T-helper 17 cell (primary cell): ENCODE measurements at places on chromosomes 12 and 14. TPM values are rescaled to one million over a fixed set of nuclear protein-coding genes. Genes with fewer than 3 reads are reported as not detected.

Gene PPP2R5E
- total RNA-seq: 44.3 TPM

DNA sequence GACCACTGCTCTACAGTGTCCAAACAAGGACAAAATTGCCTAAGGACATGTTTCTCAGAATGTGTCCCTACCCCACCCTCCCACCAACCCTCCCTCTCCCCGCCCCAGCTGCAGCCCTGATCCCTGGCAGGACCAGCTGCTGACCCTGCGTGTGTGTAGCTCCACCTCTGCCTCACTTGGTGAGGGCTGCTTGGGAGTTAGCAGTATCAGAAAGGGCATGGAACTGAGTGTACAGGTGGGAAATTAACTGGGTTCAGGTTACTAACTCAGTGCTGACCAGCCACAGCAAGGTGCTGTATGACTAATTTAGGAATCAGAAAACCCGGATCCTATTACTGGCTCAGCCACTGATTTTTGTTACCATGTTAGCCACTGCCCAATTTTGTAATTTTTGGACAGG is 11.3 kb upstream of the PLEKHD1 start:
- no peaks in the 10 kb centered on the region for H3K4me1 ChIP-seq
- DNase-seq: no peak
- H3K27ac ChIP-seq: no peak overlapping the region
- H3K36me3 ChIP-seq: peaks cover 9% of the 10 kb centered on the region

DNA sequence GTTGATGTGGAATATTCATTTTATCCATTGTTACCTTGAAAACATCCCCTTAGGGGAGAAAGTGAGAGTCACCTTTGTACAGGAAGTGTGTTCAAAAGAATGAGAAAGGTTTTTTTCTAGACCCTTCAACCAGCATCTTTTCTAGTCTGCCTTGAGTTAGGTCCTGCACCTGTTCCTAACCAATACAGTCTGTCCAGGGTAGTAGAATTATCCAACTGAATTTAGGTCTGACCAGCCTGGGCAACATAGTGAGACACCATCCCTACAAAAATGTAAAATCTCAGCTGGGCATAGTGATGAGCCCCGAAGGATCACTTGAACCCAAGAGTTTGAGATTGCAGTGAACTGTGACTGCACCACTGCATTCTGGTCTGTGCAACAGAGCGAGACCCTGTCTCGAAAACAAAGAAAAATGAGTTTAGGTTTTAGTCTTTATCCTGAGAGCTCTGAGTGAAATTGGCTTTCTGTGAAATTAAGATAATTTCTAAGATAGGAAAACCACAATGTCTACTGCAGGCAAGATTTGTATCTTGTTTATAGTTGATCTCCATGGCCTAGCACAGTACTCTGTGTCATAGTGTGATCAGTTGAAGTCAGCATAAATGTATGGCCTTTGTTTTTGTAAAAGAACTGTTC is 25.2 kb downstream of the ARHGAP5 start:
- DNase-seq: no peak
- H3K27ac ChIP-seq: peak overlapping the region; percentile 93
- H3K4me1 ChIP-seq: peaks cover 55% of the 10 kb centered on the region
- H3K27me3 ChIP-seq: no peaks in the 10 kb centered on the region

DNA sequence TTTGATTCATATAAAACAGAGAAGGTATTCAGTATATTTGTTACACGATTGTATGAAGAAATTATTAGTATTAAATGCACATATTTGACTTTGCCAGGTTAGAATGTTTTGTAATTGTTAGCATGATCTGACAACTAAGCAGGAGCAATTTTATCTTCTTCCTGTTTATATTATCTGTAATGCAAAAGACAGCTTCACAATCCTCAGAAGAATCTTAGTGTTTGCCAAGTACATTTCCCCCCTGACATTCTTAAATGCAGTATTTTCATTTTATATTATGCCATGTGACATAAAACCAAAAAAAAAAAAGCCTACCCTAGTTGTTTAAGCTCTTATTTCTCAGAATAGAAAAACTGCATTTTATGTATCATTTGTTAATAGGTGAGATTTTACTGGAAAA is 469.4 kb downstream of the FOXG1 start:
- no peaks in the 10 kb centered on the region for H3K27me3 ChIP-seq
- no peak overlapping the region for H3K4me3 ChIP-seq
- no peaks in the 10 kb centered on the region for H3K4me1 ChIP-seq
- no peaks in the 10 kb centered on the region for H3K36me3 ChIP-seq
- no peak for DNase-seq
- H3K27ac ChIP-seq: no peak overlapping the region

DNA sequence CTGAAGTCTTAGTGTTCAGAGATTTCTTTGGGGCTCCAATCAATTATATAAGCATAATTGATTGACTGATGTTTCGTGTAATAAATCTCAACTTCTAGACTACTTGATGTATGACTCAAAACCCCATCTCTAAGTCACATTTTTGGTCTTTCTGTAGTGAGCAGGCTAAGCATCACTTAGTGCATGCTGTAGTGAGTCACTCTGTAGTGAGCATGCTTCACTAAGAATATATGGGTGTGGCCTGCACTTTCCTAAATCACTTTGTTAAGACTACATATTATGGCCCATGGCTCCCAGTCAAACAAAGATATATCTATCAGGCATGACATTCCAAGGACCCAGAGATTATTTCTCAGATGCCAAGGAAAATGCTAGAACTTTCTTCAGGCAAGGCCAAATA is 909.4 kb upstream of the LRFN5 start:
- no peaks in the 10 kb centered on the region for H3K36me3 ChIP-seq
- DNase-seq: no peak
- no peaks in the 10 kb centered on the region for H3K4me1 ChIP-seq
- H3K27ac ChIP-seq: no peak overlapping the region
- no peak overlapping the region for H3K4me3 ChIP-seq
- no peaks in the 10 kb centered on the region for H3K27me3 ChIP-seq

Gene PTPRB
- not detected for total RNA-seq

DNA sequence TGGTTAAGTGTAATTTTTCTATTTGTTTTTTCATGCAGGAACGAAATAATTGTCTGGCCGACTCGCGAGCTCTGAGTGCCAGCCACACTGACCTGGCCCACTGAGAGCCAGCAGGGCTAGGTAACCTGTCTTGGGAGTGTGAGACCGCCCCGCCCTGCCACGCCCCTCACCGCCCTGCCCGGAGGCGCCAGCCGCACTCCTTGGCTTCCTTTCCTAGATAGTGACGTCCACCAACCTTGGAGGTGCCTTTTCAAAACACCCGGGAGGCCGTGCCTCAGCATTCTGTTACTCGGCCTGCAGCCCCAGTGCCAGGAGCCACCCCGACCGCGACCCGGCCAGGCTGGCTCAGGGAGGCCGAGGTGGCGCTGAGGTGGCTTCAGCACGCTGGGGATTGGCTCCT is 21.7 kb downstream of the XRCC3 start:
- no peak overlapping the region for H3K27ac ChIP-seq
- no peaks in the 10 kb centered on the region for H3K27me3 ChIP-seq
- no peak for DNase-seq
- H3K4me3 ChIP-seq: no peak overlapping the region
- peaks cover 13% of the 10 kb centered on the region for H3K4me1 ChIP-seq
- peaks cover 3% of the 10 kb centered on the region for H3K36me3 ChIP-seq

GRCh38 chr12:95605087-95605486 is 53.8 kb upstream of the USP44 start:
- H3K4me1 ChIP-seq: peaks cover 3% of the 10 kb centered on the region
- no peak overlapping the region for H3K4me3 ChIP-seq
- no peak overlapping the region for H3K27ac ChIP-seq
- H3K36me3 ChIP-seq: peaks cover 2% of the 10 kb centered on the region

- H3K4me3 ChIP-seq: no peak overlapping the region
- peaks cover 7% of the 10 kb centered on the region for H3K36me3 ChIP-seq
- DNase-seq: no peak
- peaks cover 39% of the 10 kb centered on the region for H3K4me1 ChIP-seq
- H3K27me3 ChIP-seq: peaks cover 17% of the 10 kb centered on the region
Observed at GRCh38 chr12:54430471-54431069, 11.5 kb upstream of the ITGA5 start.

- H3K27me3 ChIP-seq: no peaks in the 10 kb centered on the region
- H3K27ac ChIP-seq: peak overlapping the region; percentile 39
- no peaks in the 10 kb centered on the region for H3K36me3 ChIP-seq
- DNase-seq: no peak
- H3K4me1 ChIP-seq: peaks cover 18% of the 10 kb centered on the region
Observed at GRCh38 chr14:102370305-102370809, 7.6 kb downstream of the TECPR2 start.

- no peaks in the 10 kb centered on the region for H3K36me3 ChIP-seq
- no peaks in the 10 kb centered on the region for H3K4me1 ChIP-seq
- no peak overlapping the region for H3K27ac ChIP-seq
- DNase-seq: no peak
- H3K27me3 ChIP-seq: no peaks in the 10 kb centered on the region
Observed at GRCh38 chr12:122602456-122602855, 75.4 kb downstream of the KNTC1 start.

GRCh38 chr14:55749201-55749812 is 169.3 kb downstream of the KTN1 start:
- H3K4me3 ChIP-seq: no peak overlapping the region
- no peak for DNase-seq
- no peaks in the 10 kb centered on the region for H3K36me3 ChIP-seq
- no peaks in the 10 kb centered on the region for H3K27me3 ChIP-seq
- H3K4me1 ChIP-seq: peaks cover 3% of the 10 kb centered on the region
- H3K27ac ChIP-seq: no peak overlapping the region
